Effector memory CD4-positive, alpha-beta T cell (primary cell): ENCODE measurements at places on chromosomes 5 and 9.

DNA sequence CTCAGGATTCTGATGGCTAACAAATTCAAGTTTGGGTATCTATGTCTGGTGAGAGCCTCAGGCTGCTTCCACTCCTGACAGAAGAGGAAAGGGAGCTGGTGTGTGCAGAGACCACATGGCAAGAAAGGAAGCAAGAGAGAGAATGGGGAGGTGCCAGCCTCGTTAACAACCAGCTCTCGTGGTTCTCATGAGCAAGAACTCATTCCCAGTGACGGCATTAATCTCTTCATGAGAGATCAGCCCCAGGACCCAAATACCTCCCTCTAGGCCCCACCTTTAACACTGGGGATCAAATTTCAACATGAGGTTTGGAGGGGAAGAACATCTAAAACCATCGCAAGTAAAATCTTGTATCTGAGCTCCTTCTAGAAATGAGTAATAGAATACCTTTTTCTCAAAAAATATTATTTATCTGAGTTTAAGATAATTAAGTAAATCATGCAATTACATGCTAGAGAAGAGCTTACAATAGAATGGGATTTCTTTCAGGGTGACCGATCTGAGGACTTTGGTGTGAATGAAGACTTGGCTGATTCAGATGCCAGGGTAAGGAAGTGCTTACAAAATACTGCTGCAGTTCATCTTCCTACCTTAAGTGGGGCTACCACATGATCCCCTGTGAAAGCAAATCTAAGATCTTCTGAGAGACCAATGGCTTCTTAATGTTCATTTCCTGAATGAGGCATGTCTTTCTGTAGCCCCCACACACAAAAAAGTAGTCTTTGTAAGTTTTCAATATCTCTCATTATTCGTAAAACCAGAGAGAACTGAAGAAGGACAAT is 11.5 kb downstream of the ANXA1 start:
- no peak for DNase-seq

- no peak for DNase-seq
These were observed 70.8 kb downstream of the SERINC5 start for GRCh38 chr5:80185095-80185494.

DNA sequence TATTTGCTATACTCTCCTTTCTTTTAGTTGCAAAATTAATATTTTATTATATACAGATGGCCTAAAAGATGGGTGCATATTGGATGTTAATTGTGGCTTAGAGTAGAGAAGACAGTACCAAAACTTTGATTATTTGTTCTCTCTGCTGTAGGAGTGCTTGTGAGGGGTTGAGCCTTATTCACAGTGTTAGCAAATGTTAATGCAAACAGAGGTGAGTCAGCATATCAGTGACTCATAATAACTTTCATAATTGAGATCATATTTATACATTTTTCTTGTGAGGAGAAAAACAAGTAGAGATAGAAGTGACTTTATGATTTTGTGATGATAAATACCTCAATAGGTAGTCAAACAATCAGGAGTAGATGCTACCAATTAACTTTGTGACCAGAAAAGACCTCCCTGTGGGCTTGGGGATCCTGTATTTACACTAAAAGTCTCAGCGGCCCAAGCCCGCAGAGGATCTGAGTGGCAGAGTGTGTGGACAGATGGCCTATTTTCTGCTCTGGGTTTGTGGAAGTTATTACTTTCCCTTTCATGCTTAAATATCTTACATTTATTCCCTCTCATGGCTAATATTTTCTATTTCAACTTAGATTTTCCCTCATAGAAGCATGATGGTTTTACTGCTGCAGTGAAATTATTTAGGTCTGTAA is 226.5 kb downstream of the TAF11L14 start:
- no peak for DNase-seq

- DNase-seq = no peak
These were observed 34.3 kb upstream of the RNF130 start for GRCh38 chr5:180105827-180106312.

DNA sequence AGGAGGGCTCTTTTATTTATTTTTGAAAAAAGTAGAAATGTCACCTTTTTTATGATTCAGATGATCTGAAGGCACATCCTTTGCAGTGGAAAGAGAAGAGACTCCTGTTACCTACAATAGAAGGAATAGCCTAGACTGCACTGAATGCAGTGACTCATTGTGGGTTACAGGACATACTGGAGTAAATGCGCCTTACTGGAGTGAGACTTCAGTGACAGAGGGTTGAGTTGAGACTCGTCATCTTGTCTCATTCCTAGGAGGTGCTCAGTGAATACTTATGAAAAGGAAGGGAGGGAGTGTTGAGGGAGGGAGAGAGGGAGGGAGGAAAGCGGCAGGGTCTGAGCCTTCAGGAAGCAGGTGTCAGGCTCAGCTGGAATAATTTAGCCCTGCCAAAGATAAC is 25.2 kb downstream of the ANKRA2 start:
- no peak for DNase-seq
